ENCODE measurements at places on chromosomes 5 and 9. TPM values are rescaled to one million over a fixed set of nuclear protein-coding genes. Genes with fewer than 3 reads are reported as not detected.

PCDHGB4 gene
- polyA plus RNA-seq = 6.9 TPM

DNA sequence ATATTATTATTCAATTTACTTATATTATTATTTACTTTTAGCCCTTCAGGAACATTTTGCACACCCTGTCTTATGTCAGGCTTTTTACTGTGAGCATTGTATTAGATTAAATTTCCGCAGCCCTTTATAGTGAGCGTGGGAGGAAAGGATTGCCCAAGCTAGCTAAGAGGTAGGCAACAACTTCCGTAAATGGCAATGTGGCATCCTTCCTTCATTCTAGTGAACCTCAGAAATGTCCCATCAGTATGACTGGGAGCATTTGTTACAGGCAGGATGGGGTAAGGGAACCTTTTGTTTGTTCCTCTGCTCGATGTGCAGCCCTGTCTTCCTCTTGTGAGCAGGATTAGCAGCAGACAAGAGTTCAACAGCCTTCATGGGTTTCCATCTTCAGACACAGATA is 6.2 kb upstream of the CD180 start:
- DNase-seq = no peak
- H3K4me3 ChIP-seq = no peak overlapping the region
- H3K4me1 ChIP-seq = peaks cover 6% of the 10 kb centered on the region
- no peaks in the 10 kb centered on the region for H3K27me3 ChIP-seq

GRCh38 chr9:126694206-126695081 is 80.7 kb downstream of the LMX1B start:
- H3K36me3 ChIP-seq = no peaks in the 10 kb centered on the region
- no peak for DNase-seq
- H3K4me3 ChIP-seq = no peak overlapping the region
- H3K27ac ChIP-seq = no peak overlapping the region
- H3K4me1 ChIP-seq = no peaks in the 10 kb centered on the region

GRCh38 chr9:72309364-72310133 is 55.5 kb downstream of the ZFAND5 start:
- DNase-seq = no peak
- H3K36me3 ChIP-seq = no peaks in the 10 kb centered on the region
- peaks cover 7% of the 10 kb centered on the region for H3K4me1 ChIP-seq

DNA sequence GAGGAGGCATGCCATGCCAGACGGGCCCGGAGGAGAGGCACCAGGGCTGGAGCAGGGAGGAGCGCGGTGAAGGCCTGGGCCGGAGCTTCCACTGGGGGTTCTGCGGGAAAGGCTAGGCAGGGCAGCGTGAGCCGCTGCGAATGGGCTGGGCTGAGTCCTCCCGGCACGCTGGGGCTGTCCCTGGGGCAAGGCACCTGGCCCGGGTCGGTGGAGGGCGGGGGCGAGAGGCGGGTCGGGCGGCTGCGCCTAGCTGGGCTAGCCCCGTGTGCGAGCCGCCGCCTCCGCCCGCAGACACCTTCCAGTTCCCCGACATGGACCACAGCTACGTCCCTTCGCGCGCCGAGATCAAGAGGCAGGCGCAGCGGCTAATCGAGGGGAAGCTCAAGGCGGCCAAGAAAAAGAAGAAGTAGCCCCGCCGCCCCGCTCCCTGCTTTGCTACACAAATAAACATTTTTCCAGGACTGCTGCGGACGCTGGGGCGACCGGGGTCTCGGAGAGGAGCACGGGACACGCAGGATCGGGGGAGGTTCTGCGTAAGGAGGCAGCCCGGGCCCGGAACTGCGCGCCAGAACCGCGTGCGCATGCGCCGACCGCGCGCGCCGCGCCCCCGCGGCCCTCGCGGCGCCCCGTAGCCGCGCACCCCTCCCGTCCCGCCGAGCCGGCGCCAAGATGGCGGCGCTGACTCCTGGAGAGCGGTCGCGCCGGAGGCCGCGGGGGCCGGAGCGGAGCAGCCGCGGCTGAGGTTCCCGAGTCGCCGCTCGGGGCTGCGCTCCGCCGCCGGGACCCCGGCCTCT is at the start of gene RABL6:
Gene RABL6 (plus strand): TSS at position 668 of the 794 bp plus-strand sequence. CDS start 249 bp downstream, outside the sequence.
- peak within 1 kb of the TSS; percentile 59 for H3K27ac ChIP-seq
- no peaks in the 10 kb centered on the region for H3K27me3 ChIP-seq
- peak; percentile 80 for DNase-seq
- H3K36me3 ChIP-seq = no peaks in the 10 kb centered on the region

DNA sequence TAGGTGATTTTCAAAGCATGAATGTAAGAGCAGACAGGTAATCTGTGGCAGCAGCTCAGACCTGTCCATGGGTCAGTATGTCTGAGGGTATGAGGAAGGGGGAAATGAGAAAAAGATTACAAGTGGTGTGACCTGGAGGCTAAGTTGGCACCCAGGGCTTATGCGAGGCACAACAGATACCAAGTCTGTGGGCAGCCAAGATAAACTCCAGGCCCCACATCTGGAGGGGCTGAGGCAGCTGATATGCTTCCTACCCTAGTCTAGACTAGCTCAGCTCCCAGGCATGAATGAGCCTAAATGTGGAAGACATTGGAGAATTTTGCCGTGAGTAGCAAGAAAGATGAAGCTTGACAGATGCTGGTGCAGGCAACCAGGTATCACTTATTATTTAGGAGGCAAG is 151.7 kb downstream of the PIK3R1 start:
- H3K27me3 ChIP-seq = peaks cover 3% of the 10 kb centered on the region
- H3K27ac ChIP-seq = no peak overlapping the region
- H3K4me1 ChIP-seq = no peaks in the 10 kb centered on the region
- no peaks in the 10 kb centered on the region for H3K36me3 ChIP-seq
- no peak for DNase-seq

Measured in endothelial cell of umbilical vein (primary cell).